ENCODE measurements at places on chromosomes 5 and 9. TPM values are rescaled to one million over a fixed set of nuclear protein-coding genes. Genes with fewer than 3 reads are reported as not detected.
A peak's percentile ranks its signal among the peaks of the same experiment; 100 is the strongest.

GRCh38 chr5:43268188-43268820, 44.9 kb downstream of the HMGCS1 start:
- DNase-seq: no peak

- DNase-seq: no peak
These were observed 36.3 kb downstream of the RUSC2 start for GRCh38 chr9:35526087-35526801.

DNA sequence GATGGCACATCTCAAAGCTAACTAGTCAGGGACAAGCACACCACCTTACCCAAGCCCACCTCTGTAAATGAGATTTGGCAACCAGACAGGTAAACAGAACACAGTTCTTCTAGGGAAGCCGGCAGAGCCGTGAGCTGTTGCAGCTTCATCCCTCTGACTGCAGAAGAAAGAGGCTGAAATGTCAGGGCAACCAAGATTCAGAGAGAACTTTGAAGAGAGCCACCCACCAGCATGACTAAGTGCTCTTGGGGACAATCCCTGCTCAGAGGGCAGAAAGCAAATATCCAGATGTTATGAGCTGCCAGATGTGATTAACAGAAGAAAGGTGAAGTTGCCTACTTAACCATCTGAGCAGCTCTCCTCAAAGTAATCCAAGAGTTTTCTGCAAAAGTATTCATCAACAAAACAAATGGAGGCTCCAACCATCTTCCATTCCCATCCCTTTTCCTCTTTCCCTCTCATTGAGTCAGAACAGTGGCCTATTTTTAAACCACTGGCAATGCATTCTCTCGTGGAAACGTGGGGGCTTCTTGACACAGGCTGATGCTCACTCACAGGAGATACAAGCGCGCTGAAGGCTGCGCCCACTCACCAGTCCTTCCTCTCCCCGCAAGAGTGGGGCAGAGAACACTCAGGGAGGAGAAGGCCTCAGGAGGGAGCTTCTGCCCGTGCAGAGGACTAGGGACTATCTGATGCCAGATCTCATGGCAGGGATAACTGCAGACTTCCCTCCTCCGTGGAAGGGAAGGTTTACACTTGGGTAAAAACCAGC, 57.1 kb downstream of the SLIT3 start:
- no peak for DNase-seq

GRCh38 chr5:115599502-115599901, 2.8 kb downstream of the TICAM2 start:
- no peak for DNase-seq

DNA sequence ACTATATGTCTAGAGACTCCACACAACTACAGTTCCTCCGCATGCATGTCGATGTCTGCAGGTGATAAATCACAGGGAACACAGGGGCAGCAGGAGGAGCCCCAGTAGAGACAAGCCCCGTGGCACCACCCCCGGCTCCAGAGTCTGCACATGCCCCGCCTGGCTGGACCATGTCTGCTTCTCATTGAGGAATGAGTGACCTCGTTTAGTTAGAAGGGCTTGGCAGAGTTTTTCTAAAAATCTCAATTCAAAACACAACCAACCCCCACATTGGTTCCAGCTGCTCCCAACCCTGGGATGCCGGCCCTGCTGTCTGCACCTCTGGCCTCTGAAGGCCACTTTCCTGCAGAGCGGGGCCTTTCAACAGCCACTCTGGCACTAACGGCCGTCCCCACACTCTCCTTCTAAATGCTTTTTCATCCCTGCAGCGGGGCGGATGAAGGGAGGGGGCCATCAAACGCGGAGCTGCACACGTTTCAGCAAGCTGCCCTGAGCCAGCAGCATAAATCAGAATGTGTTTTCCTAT, 106.3 kb downstream of the ROR2 start:
- peak; percentile 79 for DNase-seq

- peak; percentile 75 for DNase-seq
These were observed 456.2 kb downstream of the RASEF start for GRCh38 chr9:82606492-82607382.

- DNase-seq: no peak
These were observed 246.6 kb downstream of the FSTL4 start for GRCh38 chr5:133365738-133366137.

DNA sequence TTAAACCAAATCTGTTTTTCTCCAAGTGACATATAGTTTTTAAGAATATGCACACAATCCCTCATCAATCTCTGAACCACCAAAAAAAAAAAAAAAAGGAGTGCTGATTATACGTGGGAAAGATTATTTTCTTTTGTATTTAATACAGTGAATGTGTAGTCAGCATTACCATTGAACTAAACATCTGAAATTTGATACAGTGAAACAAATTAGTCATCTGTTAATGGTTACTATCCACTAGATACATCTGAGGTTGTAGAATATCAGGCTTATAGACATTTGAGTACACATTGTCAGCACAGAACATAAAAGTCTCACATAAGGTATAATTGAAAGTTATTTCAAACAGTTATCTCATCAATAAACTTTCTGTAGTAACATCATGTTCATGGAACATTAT, 87.0 kb downstream of the SLF1 start:
- no peak for DNase-seq

DNA sequence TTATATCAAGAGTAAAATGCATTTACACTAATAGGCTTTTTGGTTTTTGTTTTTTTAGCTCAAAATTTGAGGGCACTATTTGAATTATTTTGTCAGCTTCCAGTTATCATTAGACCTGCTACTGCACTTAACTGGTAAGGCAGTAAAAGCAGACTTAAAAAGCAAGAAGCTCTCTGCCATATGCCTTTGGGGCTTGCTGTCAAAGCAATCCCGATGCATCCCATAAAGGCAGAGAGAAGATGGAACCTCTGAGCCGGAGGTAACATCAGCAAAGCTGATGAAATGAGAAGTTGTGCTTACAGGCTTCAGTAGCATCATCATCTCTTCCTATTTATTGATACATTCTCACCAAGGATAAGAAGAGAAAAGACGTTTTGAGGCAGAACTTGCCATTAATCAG, 1414.3 kb upstream of the CDH6 start:
- no peak for DNase-seq

DNA sequence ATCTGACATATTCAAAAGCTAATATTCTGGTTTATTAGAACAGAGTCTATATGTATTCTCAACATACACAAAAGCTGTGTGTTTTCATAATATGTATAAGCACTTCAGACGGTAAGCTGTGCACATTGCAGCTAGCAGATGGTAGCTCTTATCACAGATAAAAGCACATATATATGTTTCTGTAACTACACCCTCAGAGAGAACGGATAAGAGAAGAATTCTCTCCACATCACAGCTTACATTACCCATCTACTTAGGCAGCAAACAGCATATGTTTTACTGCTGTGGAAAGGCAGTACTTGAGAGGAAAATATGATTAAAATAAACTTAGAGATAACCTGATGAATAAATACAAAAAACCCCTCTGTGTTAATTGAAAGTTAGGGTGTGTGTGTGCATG, 450.9 kb upstream of the ZNF608 start:
- no peak for DNase-seq

- peak; percentile 76 for DNase-seq
These were observed 104.2 kb downstream of the PPARGC1B start for GRCh38 chr5:149834246-149834855.

- DNase-seq: peak; percentile 73
These were observed 41.7 kb downstream of the SEMA6A start for GRCh38 chr5:116532762-116533525.

The WHRN gene
- polyA plus RNA-seq: 11.0 TPM

The IRX4 gene
- polyA plus RNA-seq: 0.51 TPM

The DRD1 gene
- 0.01 TPM for polyA plus RNA-seq

The PCDHGA8 gene
- polyA plus RNA-seq: 0.78 TPM

The IFNA21 gene
- not detected for polyA plus RNA-seq

The PCDHGB1 gene
- 1.7 TPM for polyA plus RNA-seq

The SLC44A1 gene
- 46.1 TPM for polyA plus RNA-seq

The BTNL8 gene
- 0.56 TPM for polyA plus RNA-seq

The OR1Q1 gene
- not detected for polyA plus RNA-seq

The SH3RF2 gene
- 7.7 TPM for polyA plus RNA-seq
